Stimulated activated CD4-positive, alpha-beta T cell treated with anti-CD3 and anti-CD28 coated beads, Interleukin-12 subunit alpha, Interleukin-12 subunit beta, amount 100 ng/mL, for 24 hours (primary cell): ENCODE measurements at places on chromosomes 12 and 14.

GRCh38 chr14:63452796-63453195 lies 90.4 kb downstream of the PPP2R5E start:
- no peak for DNase-seq

- DNase-seq: no peak
These were observed 23.1 kb downstream of the ETV6 start for GRCh38 chr12:11672256-11673191.

GRCh38 chr12:79929065-79929464 lies 5.8 kb downstream of the PPP1R12A start:
- DNase-seq: no peak

DNA sequence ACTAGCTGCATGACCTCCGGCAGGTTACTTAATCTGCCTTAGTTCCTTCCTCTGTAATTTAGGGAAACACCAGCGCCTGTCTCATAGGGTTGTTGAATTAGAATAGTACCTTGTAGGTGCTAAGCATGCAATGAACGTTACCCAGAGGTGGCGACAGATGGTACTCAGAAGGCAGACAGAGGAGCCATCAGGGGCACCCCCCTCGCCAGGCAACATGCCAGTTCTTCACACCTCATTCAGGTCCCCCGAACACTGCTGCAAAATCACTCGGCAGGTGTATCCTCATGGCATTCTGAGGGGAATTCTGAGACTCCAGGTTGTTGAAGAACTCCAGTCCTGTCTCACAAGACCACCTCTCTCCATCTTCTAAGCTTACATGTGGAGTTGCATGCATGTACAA lies 10.1 kb downstream of the ISM2 start:
- no peak for DNase-seq

DNA sequence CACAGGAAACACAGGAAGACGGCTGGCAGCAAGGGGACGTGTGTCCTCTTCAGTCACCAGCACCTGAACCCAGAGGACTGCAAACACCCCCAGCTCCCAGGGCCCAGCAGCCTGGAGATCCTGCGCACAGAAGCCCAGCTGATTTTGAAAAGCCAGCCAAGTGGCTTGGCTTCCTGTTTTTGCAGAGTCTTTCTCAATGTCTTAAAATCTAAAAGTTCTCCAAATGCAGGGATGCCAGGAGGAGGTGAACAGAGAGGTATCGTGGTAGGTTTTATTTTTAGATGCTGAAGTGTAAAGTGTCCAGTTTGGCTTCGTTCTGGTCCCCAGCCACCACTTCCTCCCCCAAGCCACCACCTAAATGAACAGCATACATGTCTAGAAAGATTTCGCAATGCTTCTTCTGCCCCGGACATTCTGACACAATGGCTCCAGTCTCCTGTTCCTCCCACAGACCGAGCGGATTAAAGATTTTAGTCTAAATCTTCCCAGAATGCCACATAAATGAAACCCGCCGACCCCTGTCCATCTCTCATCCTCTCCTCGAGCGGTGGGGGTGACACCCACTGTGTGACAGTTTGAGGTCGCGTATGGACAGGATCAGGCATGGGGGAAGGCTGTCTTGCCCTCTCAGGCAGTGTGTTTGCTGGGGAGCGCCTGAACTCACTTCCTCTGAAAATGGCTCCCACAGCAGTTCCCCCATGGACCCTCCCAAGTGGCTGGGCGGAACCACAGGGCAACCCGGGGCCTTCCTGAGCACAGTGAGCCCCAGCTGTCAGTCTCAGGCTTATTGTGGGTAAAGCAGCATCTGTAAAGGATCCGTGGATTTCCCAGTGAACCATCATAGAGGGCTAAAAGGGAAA lies 41.6 kb downstream of the ITPK1 start:
- DNase-seq: no peak

- no peak for DNase-seq
These were observed 28.4 kb downstream of the PTPN11 start for GRCh38 chr12:112447106-112447505.
